Thoracic aorta (tissue), 2 donors: ENCODE measurements at places on chromosomes 2 and 18. TPM values are rescaled to one million over a fixed set of nuclear protein-coding genes. Genes with fewer than 3 reads are reported as not detected.

- DNase-seq, result no peak
Measured at GRCh38 chr18:2513616-2514015, 57.7 kb downstream of the METTL4 start.

GRCh38 chr18:28063271-28063761, 113.6 kb downstream of the CDH2 start:
- DNase-seq, result no peak

- DNase-seq, result no peak
Measured at GRCh38 chr18:74248595-74248994, 43.2 kb downstream of the CYB5A start.

GRCh38 chr2:76444732-76445131, 734.0 kb upstream of the GCFC2 start:
- no peak for DNase-seq

GRCh38 chr2:124753842-124754241, 728.8 kb downstream of the CNTNAP5 start:
- DNase-seq, result no peak

Gene BCS1L
- total RNA-seq, result 30.2 TPM

Gene ARMC9
- total RNA-seq, result 68.5 TPM

GRCh38 chr2:24857746-24858145, 62.3 kb downstream of the ADCY3 start:
- DNase-seq, result no peak

Gene KHK
- total RNA-seq, result 1.5 TPM

Gene KIF1A
- not detected for total RNA-seq

DNA sequence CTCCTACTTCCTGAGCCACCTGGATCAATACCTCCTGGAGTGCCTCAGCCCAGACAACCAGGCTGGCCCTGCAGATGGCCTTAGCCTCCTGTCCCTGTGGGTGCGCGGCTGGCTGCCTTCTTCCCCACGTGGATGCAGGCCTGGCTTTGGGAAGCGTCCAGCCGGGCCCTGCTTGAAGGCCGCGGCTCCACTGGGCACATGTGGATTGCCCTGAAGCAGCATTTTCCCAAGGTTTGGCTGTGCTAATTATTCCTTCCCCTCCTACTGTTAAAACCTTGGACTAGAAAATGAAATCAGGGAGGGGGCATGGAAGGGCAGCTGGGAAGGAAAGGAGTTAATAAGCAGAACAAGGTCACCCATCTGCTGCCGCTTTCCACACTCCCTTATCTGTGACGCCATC, 143.0 kb upstream of the GATA6 start:
- no peak for DNase-seq
